Smooth muscle cell of the brain vasculature (primary cell): ENCODE measurements at places on chromosomes 3 and 15.

DNA sequence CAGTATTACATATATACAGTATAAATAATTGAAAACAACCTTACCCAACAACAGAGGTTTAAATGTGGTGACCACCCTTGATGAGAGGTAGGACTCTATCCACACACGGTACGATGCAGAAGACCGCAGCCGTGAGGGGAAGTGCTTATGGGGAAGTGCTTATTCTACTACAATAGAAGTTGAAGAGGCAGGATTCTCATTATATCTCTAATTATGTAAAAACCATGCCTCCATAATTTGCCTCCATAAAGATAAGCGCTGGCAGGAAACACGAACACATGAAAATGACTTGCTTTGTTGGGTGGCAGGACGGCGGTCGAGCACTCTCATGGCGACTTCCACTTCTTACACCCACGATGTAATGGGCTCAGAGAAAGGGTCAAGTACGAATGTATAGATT lies 7.2 kb upstream of the MUC13 start:
- no peak for DNase-seq

- DNase-seq, result no peak
Measured at GRCh38 chr15:69997813-69998212, 99.9 kb downstream of the TLE3 start.

DNA sequence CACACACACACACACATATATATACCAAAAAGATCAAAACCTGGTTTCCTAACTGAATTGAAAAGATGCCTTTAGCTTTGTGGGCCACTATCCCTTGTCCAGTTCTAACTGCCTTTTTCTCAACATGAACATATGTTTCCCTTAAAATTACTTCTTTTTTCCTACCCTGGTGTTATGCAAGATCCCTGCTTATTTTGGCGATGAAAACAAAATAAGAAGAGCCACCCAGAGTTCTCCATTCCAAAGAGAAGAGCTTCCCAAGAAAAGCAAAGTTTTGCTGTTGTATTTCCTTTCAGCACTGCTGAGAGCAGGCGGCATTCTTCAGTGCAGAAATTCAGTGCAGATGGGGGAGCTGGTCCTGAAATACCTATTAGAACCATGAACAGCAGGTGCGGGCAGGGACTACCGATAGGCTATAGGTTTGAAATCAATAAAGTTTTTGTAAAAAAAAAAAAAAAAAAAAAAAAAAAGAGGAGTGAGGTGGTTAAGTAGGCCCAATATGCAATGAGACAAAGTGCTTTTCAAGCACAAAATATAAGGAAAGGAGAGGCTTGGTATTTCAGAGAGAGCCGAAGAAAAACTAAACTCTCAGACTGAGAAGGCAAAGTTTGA lies 238.0 kb downstream of the FOXP1 start:
- DNase-seq, result peak; percentile 54

DNA sequence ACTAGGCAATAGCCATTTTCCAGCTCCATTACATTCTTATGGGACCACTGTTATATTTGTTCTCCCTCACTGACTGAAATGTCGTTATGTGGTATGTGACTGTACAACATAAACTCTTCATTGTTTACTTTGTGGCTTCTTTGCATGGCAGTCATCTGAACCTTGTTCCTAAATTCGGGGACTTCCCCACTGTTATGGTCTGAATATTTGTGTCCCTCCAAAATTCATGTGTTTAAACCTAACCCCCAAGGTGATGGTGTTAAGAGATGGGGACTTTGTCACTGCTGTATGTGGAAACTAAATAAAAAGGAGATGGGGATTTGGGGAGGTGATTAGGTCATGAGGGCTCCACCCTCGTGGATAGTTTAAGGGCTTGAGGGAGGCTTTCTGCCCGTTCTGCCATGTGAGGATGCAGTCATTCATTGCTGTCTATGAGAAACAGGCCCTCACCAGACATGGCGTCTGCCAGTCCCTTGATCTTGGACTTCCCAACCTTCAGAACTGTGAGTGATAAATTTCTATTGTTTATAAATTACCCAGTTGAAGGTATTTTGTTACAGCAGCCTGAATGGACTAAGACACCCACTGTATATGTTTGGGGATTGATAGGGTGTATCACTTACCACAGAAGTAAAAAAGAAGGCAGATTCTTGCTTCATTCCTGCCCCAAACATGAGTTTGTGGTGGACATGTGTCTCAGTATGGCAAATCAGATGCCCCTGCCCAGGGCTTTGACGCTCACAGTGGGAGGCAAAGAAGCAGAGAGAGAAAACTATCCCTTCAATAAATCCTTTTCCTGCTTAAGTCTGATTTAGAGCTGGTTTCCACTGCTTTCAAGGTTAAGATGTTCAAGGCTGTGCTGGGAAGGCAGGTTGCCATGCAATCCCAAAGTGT lies 138.0 kb upstream of the UBE2E1 start:
- DNase-seq, result no peak
